ENCODE measurements at places on chromosomes 5 and 9.

DNA sequence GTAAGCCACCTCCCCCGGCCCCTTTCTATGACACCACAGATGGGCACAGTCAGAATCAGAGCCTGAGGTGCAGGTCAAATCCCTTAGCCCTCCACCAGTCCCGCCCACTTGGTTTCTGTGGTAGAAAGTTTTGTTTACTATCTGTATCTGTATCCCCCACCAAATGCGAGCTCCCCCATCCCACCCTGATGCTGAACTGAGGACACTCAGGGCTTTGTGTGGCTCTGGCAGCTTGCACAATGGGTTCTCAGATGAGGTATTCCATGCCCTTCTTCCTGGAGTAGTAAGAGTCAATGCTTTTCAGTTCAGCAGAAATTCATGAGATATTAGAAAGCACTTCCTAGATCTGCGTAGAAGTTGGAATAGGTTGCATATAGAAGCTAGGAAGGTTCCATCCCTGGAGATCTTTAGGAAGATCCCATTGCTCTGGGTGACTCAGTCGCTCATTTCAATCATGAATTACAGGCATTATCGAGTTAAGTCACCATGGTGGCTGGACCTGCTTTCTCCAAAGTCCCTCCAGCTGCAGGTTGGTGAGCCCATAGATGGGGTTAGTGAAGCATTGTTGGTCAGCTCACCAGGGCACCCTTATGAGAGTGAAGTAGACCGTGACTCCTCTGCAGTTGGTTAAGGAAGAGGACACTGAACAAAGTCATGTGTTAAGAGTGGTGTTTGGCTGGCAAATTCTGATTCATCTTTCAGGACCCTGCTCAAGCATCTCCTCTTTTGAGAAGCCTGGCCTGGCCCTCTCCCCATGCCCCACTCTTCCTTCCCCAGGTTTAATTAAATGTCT, 10.6 kb upstream of the KCNIP1 start:
- DNase-seq, result no peak

GRCh38 chr5:137061382-137061781, 437.7 kb downstream of the SPOCK1 start:
- no peak for DNase-seq

DNA sequence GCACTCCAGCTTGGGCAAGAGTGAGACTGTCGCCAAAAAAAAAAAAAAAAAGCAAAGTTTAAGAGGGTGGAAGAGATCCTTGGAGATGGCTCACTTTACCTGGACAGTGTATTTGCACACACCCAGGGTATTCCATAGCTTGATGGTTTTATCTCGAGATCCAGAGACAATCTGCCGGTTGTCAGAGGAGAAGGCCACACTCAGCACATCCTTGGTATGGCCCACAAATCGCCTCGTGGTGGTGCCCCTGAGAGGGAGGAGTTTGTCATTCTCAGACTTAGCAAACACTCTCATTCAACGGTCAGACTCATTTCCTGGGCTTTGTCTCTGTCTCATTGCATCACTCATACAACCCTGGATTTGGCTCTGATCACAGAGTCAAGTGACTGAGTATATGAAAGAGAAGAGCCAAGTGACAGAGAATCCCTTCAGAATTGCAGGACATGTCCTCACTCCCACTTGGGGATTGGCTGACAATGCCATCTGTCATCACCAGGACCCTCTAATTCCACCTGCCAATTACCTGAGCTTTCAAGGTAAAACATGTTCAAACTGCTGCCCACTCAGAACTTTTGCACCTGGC, 2.2 kb downstream of the RACK1 start:
- no peak for DNase-seq

DNA sequence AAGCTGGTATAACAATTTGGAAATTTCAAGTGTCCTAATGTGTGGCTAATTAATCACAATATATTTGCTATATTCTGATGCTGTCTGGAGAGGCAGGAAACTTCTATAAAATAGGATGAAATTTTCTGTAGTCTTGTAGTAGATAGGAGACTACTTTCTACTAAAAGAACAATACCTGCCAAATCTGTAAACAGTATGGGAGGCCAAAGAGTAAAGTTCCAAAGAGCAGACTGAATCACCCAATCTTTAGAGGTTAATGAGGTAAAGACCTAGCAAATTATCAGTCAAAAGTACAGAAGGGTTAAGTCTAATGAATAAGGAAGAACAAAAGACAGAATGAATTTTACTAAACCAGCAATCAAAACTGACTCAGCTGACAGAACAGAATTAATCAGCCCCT, 52.4 kb upstream of the RGS7BP start:
- DNase-seq, result no peak

DNA sequence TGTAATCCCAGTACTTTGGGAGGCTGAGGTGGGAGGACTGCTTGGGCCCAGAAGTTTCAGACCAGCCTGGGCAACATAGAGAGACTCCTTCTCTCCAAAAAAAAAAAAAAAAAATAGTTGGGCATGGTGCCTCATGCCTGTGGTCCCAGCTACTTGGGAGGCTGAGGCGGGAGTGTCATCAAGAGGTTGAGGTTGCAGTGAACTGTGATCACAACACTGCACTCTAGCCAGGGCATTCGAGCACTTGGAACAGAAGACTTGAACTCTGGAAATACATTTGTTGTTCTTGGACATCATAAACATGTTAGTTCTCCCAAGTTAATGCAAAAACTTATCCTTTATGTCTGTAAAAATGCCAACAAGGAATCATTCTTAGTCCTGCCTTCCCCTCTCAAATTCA, 29.6 kb downstream of the EHMT1 start:
- DNase-seq, result no peak

DNA sequence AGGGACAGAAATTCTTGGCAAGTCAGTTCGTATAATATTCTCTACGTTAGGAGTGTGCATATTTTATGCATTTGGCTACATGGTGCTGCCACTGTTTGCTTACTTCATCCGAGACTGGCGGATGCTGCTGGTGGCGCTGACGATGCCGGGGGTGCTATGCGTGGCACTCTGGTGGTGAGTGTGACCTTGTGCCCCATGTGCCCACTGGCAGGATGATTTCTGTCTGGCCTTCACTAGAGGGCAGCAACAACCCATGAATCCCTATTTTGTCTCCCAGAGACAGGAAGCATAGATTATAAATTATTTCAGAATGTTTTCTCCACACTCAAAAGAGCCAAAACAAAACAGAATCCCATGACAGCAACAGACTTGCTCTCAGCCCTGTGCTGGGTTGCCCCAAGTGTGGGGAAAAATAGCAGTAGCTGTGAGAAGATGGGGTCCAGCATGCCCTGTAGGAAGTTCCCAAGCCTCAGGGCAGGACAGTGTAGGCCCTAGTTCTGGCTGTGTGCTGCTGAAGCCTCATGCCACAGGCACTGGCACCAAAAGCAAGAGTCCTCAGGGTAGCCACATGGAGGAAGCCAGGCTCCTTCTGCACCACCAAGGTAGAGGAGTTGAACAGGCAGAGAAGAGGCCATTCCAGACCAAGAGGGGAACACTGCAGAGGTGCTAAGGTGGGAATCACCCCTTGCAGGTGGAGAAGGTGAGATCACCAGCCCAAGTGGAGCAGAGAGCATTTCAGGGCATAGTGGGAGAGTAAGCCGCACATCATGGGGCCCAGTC, 16.0 kb downstream of the SLC22A5 start:
- DNase-seq, result no peak

GRCh38 chr5:32559921-32560320, 25.4 kb upstream of the SUB1 start:
- DNase-seq, result no peak

GRCh38 chr5:138668451-138669380, 84.5 kb upstream of the CTNNA1 start:
- DNase-seq, result no peak

DNA sequence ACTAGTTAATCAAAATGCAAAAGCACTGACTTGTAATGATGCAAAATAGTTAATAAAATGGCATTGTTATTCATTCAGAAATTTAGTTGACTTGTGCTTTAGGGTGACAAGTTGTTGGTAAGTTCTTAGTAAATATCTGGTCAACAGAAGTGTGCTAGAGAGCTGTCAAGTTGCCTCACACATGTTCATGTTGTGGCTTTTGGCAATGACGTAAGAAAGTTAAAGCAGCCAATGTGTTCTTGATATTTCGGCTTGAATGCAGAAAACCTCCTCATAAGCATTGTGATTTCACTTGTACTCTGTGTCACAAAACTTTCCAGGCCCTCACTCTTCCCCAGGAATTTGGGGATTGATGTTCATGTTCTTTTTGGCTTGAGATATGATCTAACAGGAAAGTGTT, 626.7 kb downstream of the PRR16 start:
- no peak for DNase-seq

GRCh38 chr5:158084292-158084691, 225.3 kb upstream of the CLINT1 start:
- no peak for DNase-seq

- no peak for DNase-seq
Measured at GRCh38 chr5:10637944-10638343, 74.1 kb downstream of the ANKRD33B start.

- no peak for DNase-seq
Measured at GRCh38 chr5:37495210-37495609, 116.1 kb downstream of the WDR70 start.

DNA sequence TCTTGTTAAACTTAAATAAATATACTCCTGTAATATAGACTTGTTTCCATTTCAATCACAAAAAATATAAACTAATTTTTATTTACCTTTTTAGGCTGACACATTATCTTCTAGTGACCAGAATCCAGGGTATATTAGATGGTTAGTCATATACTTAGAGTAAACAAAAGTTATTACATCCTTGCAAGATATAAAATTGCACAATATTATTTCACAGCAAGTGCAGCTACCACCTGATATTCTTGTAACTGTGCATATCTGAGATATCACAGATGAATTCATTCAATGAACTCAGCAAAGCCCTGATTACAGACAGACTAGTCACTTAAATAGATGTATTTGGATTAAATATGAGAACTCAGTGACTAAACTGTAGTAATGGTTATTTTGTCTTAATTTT, 25.6 kb upstream of the ARRDC3 start:
- no peak for DNase-seq

- DNase-seq, result no peak
Measured at GRCh38 chr9:115118879-115119218, 892 bp upstream of the TNC start.

GRCh38 chr9:111831371-111832108, 36.8 kb upstream of the SHOC1 start:
- no peak for DNase-seq

DNA sequence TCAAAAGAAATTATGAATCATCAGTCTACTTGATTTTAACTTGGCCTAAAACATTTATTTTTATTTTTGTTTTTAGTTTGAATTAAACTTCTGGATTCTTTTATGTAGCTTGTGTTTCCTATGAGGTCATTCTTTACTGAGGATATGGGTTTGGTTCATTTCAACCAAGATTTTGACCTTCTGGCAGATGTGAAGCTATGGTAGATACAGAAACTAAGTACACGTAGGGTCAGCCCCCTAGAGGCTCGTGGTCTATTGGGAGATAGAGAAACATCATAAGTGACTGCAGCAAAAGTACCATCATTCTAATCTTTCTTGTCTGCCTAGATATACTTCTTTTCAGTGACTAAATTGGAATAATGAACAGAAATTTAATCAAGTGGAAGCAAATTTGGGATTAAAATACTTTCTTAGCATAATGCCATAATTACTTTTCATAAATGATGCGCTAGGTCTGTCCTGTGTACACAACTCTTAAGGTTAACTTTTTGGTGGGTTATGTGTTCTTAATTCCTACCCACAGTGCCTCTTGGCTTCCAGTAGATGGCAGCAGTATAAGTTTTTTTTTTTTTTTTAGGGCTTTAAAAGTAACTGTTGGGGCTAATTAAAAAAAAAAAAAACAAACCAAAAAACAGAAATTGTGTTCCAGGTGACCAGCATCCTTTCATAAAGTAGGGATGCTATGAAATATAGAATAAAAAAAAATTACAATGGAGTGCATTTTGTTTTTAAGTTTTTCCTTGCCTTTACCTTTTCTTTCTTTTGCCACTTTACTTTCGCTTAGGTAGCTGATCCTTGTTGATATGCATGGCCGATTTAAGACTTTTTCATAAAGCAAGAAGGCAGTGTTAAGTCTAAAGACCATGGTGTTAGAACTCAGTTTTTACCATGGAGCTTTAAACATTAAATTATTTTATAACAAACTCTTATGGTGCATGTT, 49.9 kb downstream of the LRRTM2 start:
- DNase-seq, result no peak

- DNase-seq, result no peak
Measured at GRCh38 chr9:90724112-90724511, 77.5 kb upstream of the SYK start.

- DNase-seq, result no peak
Measured at GRCh38 chr9:132384376-132384775, 22.3 kb downstream of the TTF1 start.

DNA sequence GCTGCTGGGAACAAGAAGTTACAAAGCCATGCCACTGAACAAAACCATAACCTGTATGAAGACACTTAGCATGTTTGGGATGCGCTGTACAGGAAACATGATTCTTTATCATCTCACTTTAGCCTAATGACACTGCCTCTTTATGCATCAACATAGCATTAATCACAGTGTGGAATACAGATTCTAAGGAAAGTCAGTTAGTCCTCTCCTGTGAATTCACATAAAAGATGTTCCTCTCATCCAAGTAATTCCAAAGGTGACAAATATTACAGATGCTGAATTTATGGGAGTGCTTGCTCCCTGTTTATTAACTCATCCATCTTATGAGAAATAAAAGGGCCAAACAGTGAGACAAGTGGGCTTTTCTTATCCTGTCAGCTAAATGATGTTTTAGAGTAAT, 1677.7 kb downstream of the EFNA5 start:
- DNase-seq, result no peak

- DNase-seq, result no peak
Measured at GRCh38 chr9:4680173-4680525, 780 bp downstream of the CDC37L1 start.

DNA sequence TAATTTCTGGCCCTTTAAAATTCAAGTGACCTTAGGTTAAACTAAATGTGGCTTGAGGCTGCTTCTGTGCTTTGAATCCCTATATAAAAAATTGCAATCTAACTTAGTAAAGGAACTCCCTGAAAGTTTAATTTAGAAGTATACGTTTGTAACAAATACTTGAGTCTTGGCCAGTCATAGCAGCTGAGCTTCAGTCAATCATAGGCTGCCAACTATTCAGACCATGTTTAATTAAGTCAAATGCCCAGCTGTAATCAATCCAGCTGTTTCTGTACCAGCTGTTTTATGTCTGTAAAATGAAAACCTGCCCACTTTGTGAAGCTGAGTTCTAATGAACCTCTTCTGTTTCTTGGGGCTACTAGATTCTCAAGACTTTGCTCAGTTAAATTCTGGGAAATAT, 760.1 kb downstream of the MAT2B start:
- no peak for DNase-seq

GRCh38 chr5:142006363-142007236, 6.2 kb downstream of the GNPDA1 start:
- DNase-seq, result no peak

DNA sequence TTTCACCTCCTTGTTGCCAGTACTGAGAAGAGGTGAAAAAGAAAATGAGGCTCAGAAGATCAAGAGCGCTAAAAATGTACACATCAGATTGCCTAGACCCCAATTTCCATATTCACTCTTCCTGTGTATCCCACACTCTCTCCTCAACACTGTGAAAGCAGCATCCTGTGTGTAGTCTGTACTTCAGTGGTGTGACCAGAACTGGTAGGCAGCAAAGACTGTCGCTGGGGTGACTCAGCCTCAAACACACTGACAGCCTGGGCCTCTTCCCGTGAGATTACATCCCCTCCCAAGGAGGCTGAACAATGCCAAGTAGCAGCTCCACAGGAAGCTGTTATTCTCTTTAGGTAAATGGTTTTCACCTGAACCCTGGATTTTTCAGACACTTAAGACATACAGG, 135.5 kb downstream of the CCDC192 start:
- DNase-seq, result no peak

Data from NCI-H1930 (cell line).